ENCODE measurements at places on chromosomes 3 and 15.

DNA sequence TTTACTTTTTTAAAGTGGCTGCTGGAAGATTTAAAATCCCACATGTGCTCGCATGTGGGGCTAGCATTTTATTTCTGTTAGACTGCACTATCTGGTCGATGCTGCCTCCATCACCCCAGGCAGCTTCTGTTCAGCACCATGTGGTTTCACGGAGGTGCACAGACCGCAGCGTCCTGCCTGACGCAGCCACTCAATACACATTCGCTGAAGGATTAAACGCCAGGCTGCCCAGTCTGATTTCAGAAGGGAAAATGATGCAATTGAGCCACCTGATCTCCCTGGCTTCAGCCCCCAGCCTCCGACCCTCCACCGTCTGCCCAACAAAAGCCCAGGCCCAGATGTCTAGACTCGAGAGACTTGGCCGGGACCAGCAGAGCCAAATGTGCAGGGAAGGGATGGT lies 84.5 kb downstream of the MEGF11 start:
- no peak for DNase-seq

GRCh38 chr15:96896766-96897165 lies 566.3 kb downstream of the NR2F2 start:
- DNase-seq: no peak

DNA sequence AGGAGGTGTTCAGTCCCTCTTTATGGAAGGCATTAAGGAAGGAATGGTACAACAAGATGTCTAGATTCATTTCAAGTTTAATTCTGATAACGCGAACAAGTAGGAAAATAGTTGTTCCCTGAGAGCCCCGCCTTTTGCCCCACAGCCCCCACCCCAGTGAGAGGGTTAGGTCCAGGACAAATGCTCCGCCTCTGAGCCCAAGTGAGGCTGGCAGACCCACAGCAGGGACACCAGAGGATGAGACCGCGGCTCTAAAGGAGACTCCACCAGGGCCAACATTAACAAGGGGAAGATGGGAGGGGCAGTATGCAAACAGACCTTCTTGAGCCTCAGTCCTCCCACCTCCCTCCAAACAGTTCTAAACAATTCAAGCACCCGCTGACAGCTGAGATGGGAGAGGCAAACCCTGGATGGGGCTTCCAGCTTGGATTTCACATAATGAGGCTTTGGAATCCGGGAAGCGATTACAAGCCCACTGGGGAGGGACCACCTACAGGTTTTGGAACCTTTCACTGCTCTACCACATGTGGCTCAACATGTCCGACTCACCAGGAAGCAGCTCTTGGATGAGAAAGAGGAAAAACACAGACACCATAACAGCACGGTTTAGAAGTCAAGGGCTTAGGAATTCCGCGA lies 42.9 kb upstream of the IREB2 start:
- no peak for DNase-seq

GRCh38 chr15:31774045-31774444 lies 256.3 kb upstream of the CHRNA7 start:
- DNase-seq: no peak

- no peak for DNase-seq
These were observed 400.3 kb downstream of the LRTM1 start for GRCh38 chr3:54527521-54527920.

GRCh38 chr3:139764069-139764905 lies 86.5 kb upstream of the NMNAT3 start:
- no peak for DNase-seq

GRCh38 chr3:57434041-57434440 lies 110.1 kb downstream of the DNAH12 start:
- DNase-seq: peak; percentile 8
